Renal cortex interstitium (tissue), 15 donors: ENCODE measurements at places on chromosomes 5 and 9. TPM values are rescaled to one million over a fixed set of nuclear protein-coding genes. Genes with fewer than 3 reads are reported as not detected.

DNA sequence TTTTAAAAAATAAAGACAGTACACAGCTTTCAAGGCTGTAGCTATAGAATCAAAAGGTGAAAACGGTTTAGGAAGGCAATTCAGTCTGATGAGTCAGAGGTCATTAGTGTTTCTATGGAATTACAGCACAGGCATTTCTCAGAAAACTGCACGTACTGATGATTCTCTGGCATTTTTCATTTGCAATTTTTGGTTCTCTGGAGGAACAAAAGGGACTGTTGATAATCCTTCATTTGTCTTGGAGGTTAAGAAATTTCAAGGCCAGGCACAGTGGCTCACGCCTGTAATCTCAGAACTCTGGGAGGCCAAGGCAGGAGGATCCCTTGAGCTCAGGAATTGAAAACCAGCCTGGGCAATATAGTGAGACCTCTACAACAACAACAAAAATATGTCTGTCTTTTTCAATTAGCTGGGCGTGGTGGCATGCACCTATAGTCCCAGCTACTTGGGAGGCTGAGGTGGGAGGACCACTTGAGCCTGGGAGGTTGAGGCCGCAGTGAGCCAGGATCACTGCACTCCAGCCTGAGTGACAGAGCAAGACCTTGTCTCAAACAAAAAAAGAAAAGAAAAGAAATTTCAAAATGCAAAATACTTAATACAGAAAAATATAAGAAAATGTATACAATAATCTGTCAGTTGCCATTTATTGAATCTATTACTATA, 27.3 kb downstream of the NR6A1 start:
- no peak for DNase-seq

DNA sequence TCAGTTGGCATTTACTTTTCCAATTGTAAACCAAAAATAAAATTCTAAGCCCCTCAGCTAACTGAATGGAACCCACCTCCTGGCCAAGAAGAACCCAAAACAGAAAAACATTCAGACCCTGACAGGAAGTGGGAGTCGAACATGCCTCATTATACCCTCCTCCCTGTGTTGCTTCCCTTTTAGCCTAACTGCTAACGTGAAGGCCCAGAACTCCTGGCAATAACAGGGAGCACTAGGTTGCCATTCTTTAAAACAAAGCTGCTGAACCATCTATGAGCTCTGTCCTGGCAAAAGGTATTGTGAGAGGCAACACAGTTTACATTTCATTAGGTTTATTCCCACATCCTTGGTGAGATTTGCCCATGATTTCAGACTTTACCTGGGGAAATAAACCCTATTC, 481.4 kb downstream of the CHSY3 start:
- no peak for DNase-seq

The PHYHD1 gene
- 62.8 TPM for polyA plus RNA-seq

DNA sequence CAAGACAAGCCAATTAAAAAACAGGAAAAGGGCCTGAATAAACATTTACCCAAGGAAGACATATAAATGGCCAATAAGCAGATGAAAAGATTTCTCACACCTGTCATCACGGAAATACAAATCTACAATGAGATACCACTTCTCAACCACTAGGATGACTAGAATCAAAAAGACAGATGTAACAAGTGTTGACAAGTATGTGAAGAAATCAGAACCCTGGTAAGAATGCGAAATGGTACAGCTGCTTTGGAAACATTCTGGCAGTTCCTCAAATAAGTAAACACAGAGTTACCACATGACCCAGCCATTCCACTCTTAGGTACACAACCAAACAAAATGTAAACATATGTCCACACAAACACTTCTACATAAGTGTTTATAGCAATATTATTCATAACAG, 32.5 kb downstream of the LEAP2 start:
- no peak for DNase-seq

DNA sequence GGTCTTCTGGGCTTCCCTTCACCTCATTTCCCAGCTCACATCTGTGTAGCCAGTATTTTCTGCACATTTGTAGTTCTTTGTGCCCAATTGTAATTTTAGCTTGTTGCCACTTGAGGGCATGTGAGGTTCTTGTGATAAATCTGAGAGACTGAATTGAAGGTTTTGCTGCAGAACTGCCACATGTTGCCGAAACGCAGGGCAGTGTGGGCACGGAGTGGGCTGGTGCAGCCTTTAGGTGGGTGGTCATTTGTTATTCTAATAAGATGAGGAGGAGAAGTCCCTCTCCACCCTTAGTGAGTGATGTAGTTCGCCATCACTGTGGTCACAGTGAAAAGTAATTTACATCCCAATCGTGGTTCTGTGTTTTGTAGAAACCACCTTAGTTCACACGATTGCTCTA, 21.2 kb downstream of the OTULIN start:
- DNase-seq = no peak

- DNase-seq = no peak
These were observed 67.4 kb upstream of the CTSL start for GRCh38 chr9:87658511-87658910.

- no peak for DNase-seq
These were observed 49.4 kb upstream of the KCNMB1 start for GRCh38 chr5:170438581-170438980.

The PCDHB2 gene
- polyA plus RNA-seq = 11.5 TPM

- DNase-seq = no peak
These were observed 20.6 kb downstream of the TPD52L3 start for GRCh38 chr9:6348766-6349165.

GRCh38 chr5:180115326-180116076, 43.9 kb upstream of the RNF130 start:
- no peak for DNase-seq

The FBP2 gene
- polyA plus RNA-seq = not detected

DNA sequence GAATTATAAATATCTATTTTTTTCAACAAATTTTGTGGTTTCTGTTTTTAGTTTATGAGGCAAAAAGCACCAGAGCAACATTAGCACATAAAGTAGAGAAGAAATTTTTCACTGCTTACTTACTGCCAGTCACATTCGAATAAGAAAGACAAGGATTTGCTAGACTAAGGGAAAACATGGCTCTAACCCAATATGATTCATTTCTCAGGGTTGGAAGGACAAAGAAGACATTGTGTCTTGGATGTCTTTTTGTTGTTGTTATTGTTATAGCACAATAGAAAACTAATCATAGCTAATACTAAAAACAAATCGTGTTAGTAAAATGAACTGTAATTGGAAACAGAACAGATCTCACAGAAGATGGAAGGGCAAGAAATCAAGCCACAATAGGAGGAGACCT, 90.9 kb upstream of the SLCO6A1 start:
- no peak for DNase-seq

DNA sequence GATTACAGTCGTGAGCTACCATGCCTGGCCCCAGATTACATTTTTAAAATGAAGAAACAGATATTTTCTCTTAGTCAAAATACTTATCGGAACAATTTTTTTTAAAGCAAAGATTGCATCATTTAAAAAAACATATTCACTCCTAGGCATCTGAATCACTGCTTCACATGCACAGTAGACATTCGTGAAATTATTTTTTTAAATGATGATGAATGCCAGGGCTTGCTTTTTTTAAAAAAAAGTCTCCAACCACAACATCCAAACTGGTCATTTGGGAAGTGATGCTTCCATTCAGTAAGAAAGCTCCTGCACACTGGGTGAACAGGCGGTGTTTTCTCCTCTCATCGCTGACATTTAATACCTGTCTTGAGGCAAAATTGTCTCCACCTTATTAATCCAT, 223.0 kb upstream of the DMRT1 start:
- no peak for DNase-seq

The BTNL3 gene
- not detected for polyA plus RNA-seq

The GALNT12 gene
- polyA plus RNA-seq = 7.0 TPM

DNA sequence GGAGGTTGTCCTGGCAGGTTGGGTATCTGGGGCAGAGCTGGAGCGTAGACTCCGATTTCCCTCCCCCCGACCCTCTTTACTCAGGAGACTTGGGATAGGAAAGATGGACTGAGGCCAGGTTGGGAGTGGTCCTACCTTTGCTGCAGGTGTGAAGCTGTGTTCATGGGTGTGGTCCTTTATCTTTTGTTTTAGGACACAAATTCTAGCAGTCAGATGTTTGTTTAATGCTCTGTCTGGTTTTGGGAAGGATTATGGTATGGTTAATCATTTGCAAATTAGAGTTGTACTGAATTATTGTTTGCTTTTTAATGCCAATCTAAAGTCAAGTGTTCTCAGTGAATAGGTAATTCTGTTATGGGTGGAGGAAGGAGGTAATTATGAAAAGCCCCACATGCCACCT, 14.1 kb upstream of the FAM120AOS start:
- DNase-seq = no peak
